Stimulated activated naive CD4-positive, alpha-beta T cell treated with Interleukin-2 at 50 U/mL for 16 hours (primary cell): ENCODE measurements at places on chromosomes 2 and 18.

GRCh38 chr2:50335852-50336251 lies 696.1 kb downstream of the NRXN1 start:
- DNase-seq = no peak

DNA sequence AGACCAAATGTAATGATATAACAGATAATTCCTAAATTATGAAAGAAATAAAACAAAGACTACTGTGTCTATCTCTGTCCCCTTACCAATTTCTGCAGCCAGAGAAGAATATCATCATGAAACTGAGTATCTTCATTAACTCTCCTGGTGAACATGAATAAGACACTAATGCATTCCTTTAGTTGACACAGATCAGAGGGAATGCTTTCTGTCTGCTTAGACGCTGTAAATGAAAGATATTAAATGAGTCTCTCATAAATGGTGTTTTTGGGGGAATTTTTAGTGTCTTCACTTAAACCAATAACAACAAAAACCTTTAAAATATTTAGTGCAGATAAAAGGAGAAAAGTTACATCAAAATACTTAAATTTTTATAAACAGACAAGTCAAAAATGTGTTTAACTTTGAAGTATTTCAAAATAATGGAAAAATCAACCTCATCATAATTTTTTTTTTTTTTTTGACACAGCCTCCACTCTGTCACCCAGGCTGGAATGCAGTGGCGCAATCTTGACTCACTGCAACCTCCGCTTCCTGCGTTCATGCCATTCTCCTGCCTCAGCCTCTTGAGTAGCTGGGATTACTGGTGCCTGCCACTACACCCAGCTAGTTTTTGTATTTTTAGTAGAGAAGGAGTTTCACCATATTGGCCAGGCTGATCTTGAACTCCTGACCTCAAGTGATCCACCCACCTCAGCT lies 16.0 kb downstream of the EPG5 start:
- DNase-seq = no peak

- DNase-seq = no peak
These were observed 102.9 kb downstream of the SLC39A10 start for GRCh38 chr2:195759877-195760276.

DNA sequence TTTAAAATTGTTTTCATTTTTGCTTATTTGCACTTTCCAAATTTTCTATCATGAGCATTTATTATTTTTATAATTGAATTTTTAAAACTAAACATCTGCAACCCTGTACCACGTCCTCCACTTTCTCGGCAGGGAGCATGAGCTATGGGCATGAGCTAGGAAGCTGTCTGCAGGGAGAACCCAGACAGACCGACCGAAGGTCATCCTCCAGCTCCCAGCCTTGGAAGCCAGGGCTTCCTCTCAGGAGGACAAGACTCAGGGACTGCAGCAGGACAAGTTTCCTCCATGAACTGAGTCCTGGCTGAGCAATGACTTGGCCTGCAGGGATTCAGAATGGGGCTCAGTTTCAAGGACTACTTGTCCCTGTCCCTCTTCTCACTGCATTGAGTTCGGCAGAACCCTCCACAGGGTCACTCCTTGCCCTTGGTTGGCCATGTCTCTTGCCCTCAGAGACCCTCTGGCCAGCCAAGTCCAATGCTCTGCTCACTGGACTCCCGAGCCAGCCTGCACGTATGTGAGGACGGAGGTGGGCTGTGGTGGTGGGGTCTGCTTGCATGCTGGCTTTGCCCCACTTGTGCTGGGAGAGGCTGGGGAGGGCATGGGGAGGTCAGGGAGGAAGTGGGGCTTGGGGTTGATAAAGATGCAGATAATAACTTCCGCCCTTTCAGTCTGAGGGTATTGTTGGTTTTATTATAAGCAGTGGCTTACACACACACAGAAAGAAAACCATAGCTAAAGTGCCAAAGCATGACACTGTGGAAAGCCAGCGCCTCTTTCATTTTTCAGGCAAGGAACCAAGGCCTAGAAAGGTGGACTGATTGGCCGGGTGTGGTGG lies 6.6 kb downstream of the NMUR1 start:
- no peak for DNase-seq

GRCh38 chr2:33077844-33078243 lies 131.1 kb downstream of the LTBP1 start:
- DNase-seq = no peak

DNA sequence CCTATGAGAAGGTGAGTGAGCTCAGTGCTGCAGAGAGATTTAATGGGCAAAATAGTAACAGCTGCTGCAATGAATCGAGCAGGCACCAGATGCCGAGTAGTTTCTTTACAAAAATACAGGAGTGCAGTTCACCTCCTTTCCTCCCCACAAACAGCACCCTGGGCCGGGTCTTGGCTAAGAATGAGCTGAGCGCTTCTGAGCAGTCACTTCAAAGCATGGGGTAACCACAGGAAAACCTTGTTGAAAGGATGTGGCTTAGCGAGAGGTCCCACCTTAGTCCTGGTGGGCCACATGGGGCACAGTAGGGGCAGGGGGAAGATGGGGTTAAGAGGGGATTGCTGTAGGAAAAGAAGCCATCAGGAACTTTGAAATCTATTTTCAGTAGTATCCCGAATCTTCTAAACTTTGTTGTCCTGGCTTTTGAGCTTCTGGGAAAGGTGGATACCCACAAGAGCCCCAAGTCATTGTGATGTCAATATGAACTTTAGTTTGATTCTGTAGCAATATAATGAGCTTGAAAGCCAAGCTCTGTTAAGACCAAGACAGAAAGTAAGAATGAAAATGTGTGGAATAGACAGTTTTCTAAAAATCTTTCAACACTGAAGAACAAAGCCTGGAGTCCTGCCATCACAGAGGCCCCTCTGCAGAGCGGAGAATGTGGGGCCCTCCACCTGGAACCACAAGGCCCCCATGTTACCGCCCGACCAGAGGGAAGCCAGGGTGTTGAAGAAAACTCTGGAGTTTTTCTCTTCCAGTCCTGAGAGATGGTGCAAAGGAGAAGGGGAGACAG lies 101.0 kb upstream of the ZNF236 start:
- DNase-seq = peak; percentile 15

DNA sequence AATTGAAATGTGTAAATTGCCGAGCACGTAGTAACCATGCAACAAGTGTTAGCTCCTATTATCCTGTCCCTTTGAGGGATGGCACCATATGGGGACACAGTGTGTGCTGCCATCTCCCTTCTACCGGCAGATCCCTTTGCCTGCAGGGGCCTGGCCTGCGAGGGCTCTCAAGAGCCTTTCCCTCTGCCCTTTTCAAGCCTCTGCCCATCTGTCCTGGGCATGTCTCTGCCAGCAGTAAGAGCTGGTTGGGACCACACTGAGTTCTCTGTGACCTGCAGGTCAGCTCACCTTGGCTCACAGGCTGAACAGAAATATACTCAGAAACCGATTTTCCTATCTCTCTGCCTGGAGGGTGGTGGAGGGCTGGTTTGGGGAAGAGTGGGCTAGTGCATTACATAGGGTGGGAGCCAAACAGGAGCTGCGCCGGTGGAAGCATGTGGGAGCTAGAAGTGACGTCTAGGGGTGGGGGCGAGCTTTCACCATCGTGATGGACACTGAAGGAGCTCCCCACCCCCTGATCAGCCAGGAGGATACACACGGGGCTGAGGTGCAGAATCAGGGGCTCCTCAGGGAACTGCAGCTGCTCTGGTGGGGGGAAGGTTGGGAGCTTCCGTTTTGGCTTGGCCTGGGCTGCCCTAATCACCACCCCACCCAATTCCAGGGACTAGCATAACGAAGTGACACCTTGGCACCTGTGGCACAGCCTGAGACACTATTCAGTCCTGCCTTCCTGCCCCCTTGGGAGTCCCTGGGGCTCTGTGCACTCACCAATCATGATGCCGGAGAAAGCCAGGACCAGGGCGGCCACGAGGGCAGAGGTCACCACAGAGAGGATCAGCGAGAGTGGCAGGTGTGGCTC lies 109.7 kb downstream of the CLIP4 start:
- no peak for DNase-seq

DNA sequence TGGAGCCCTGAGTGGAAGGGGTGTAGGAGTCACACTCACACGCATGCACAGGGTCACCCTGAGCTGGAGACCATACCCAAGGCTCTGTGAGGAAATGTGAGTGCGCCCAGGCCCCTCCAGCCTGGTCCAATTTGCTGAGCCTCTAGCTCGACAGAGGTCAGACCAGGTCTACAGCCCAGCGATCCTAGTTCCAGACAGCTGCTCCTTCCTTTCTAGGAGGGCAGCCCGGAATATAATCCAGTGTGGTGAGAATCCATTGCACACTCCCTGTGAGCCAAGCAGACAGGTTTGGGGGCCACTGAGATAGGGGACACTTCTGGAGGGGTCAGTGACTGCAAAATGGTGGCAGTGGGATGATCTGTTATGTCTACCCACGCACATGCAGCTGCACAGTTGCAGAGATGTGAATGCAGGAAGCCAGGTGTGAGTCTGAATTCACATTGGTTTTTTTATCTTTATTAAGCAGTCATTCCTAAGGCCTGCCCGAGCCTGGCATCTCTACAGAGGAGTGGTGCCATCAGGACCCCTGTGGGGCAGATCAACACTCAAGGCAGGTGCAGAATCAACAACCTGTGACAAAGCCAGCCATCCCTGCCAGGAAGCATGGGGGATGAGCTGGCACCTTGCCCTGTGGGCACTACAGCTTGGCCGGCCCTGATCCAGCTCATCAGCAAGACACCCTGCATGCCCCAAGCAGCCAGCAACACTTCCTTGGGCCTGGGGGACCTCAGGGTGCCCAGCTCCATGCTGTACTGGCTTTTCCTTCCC lies at the start of gene GPR148:
Gene GPR148 (plus strand): TSS at position 522 of the 768 bp plus-strand sequence. CDS start 82 bp downstream, at position 604.
- DNase-seq = no peak

- peak; percentile 23 for DNase-seq
These were observed 4.8 kb downstream of the TNFRSF11A start for GRCh38 chr18:62329691-62330454.

GRCh38 chr2:19247186-19247585 lies 111.2 kb downstream of the OSR1 start:
- DNase-seq = no peak

- DNase-seq = no peak
These were observed 22.5 kb upstream of the TRAPPC8 start for GRCh38 chr18:31965316-31965970.

DNA sequence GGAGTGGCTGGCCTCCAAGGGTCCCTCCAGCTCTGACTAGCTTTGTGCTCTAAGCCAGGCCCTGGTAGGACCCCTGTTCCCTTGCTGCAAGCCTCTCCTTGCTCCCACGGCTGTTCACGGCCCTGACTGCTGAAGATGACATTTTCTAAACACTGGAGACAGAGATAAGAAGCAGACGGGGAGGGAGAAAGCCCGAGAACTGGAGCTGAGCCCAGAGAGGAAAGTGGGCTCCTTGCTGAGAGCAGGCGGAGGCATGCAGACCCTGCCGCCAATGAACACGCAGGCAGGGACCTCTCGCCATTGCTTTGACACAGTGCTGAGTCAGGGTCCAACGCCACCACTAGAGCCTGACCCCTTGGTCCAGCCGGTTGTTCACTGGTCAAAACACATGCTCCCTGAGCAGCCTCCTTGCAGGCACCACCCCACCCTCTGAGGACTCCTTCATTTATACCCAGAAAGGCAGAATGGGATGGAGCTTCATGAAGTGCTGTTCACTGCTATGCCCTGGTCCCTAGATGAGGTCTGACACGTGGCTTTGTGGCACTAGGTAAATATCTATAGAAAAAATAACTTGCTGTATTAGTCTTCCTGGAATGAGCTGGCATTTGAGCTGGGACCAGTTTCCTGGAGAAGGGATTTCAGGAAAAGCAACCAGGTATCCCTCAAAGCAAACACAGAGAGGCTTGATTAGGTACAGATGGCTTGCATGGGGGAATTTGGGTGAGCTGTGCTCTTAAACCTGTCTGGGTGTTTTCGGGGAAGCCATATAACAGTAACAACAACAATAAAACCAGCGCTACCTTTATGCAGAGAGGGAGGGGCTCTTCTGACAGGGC lies 65.7 kb downstream of the MCFD2 start:
- DNase-seq = no peak

DNA sequence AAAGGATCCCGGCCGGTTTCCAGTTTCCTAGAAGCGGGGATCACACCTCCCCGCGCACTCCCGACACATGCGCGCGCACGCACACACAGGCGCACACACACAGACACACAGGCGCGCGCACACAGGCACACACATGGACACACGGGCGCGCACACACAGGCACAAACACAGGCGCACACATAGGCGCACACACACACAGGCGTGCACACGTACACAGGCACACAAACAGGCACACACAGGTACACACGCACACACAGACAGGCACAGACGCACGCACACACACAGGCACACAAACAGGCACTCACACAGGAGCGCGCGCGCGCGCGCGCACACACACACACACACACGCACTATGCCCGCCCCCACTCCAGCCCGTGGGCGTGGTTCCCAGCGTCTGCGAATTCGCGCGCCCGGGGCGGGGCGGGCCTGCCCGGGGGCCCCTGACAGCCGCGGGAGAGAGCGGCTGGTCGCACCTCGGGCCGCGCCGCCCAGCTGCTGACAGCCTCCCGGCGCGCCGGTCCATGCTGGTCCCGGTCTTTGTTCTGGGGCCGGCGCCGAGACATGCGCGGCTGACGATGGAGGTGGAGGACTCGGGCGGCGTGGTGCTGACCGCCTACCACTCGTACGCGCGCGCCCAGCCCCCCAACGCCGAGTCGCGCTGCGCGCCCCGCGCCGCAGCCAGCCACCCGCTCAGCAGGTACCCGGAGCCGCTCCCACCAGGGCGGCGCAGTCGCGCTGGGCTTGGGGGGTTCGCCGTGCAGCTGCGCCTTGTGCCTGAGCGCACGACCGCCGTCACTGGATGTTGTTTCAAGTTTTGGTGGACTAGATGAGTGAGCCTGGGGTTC lies at the start of gene ARHGAP28:
Gene ARHGAP28 (plus strand): TSS at position 470 of the 845 bp plus-strand sequence. CDS start 106 bp downstream, at position 576.
- no peak for DNase-seq

- DNase-seq = no peak
These were observed 312 bp downstream of the NR4A2 start for GRCh38 chr2:156332284-156332533.

DNA sequence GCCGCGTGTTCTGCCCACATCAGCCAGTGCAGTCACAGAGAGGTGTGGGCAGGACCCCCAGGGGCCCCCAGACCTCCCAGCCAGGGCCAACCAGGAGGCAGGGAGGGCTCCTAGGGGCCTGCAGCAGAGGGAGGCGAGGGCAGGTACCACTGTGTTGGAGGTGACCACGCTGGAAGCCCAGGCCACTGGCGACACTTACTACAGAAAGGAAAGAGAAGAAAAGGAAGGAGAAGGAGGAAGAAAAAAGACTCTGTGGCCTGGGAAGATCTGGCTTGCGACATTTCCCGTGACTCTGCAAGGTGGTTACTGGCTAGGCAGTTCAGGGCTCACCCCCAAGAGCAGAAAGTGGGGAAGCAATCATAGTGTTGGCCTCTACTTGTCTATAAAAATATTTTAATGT lies 98.1 kb upstream of the BCL2L11 start:
- no peak for DNase-seq

DNA sequence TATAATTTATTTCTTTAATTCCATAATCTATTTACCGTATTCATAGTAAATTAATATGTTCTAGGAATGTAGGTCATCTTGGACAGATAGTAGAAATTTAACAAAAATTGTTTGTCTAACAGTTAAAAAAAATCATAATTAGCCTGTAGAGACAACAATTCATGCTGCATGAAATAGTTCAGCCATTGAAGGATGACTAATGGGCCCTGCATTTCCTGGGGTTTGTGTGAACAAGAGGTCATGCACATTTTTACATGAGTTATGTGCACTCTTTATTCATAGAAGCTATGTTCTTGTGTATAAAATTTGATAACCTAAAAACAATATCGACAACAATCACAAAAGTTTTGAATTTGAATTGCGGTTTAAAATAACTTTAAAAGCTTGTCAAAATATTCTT lies 1663.6 kb downstream of the SUCLG1 start:
- DNase-seq = no peak

- DNase-seq = no peak
These were observed 128.3 kb downstream of the PRPF40A start for GRCh38 chr2:152588998-152589397.

GRCh38 chr2:43164686-43165085 lies 61.7 kb downstream of the ZFP36L2 start:
- DNase-seq = no peak
